ENCODE measurements at places on chromosomes 3 and 15. TPM values are rescaled to one million over a fixed set of nuclear protein-coding genes. Genes with fewer than 3 reads are reported as not detected.

- no peak for DNase-seq
- H3K4me1 ChIP-seq, result no peaks in the 10 kb centered on the region
- H3K36me3 ChIP-seq, result no peaks in the 10 kb centered on the region
- H3K27ac ChIP-seq, result no peak overlapping the region
- no peaks in the 10 kb centered on the region for H3K27me3 ChIP-seq
- H3K4me3 ChIP-seq, result no peak overlapping the region
Measured at GRCh38 chr3:181839039-181839915, 127.6 kb downstream of the SOX2 start.

GRCh38 chr3:111712294-111713167 lies 117.4 kb upstream of the ZBED2 start:
- H3K4me3 ChIP-seq, result no peak overlapping the region
- H3K36me3 ChIP-seq, result no peaks in the 10 kb centered on the region
- no peaks in the 10 kb centered on the region for H3K27me3 ChIP-seq
- DNase-seq, result no peak
- H3K27ac ChIP-seq, result peak overlapping the region; percentile 60
- H3K4me1 ChIP-seq, result peaks cover 2% of the 10 kb centered on the region

Gene CXCR6
- total RNA-seq, result not detected

- H3K4me1 ChIP-seq, result peaks cover 49% of the 10 kb centered on the region
- no peak for DNase-seq
- no peaks in the 10 kb centered on the region for H3K36me3 ChIP-seq
- H3K4me3 ChIP-seq, result no peak overlapping the region
Measured at GRCh38 chr3:37702478-37703154, 159.1 kb upstream of the CTDSPL start.

GRCh38 chr3:8451696-8452095 lies 49.9 kb upstream of the LMCD1 start:
- DNase-seq, result no peak
- no peaks in the 10 kb centered on the region for H3K36me3 ChIP-seq
- no peaks in the 10 kb centered on the region for H3K27me3 ChIP-seq

DNA sequence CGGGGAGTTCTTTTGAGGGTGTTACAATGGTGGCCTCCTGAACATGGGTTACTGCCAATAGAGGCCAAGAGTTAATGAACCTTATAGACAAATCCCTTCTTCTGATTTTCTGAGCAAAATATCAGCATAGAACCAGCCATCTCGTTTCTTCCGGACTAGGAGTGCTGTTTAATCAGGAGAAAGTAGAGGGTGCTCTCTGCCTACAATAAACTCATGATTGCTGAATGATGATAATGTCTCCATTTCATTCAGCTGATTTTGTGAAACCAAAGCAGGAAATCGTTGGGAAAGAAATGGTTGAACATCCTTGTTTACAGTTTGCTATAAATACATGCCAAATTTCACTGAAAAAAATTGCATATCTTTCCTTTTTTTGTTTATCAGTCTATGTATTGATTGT lies 142.8 kb upstream of the PLSCR5 start:
- no peak overlapping the region for H3K27ac ChIP-seq
- no peaks in the 10 kb centered on the region for H3K4me1 ChIP-seq
- H3K4me3 ChIP-seq, result no peak overlapping the region
- no peak for DNase-seq
- H3K36me3 ChIP-seq, result no peaks in the 10 kb centered on the region

Gene AP4E1
- total RNA-seq, result 8.8 TPM

Gene ARPP21
- total RNA-seq, result not detected

DNA sequence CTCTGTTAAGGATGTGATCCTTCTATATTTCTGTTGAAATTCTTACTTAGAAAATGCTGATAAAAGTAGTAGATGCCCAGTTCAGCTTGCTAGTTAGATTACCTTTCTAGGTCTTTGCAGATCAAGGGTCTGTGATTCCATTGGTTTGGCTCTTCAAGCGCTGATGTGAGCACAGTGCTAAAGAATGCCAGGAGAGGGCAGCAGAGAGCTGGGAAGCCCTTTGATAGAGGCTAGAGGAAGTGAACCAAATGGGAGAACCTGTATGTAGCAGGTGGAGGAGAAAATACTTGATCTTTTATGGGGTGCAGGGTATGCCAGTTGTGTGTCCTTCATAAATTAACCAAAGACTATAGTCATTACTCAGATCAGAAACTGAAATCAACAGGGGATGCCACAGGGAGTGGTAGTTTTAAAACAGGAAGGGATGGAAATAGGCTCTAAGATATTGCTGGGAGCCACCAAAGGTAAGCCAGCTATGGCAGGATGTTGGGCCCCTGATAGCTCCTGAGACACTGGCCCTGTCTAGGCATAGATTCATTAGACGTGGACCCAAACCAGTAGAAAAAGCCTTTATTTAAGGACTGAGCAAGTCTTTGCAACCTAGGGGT lies 677.4 kb downstream of the SQOR start:
- H3K27ac ChIP-seq, result no peak overlapping the region
- no peaks in the 10 kb centered on the region for H3K36me3 ChIP-seq
- H3K27me3 ChIP-seq, result no peaks in the 10 kb centered on the region
- peak; percentile 73 for DNase-seq
- H3K4me3 ChIP-seq, result no peak overlapping the region

- no peak overlapping the region for H3K27ac ChIP-seq
- no peaks in the 10 kb centered on the region for H3K27me3 ChIP-seq
- DNase-seq, result no peak
- no peaks in the 10 kb centered on the region for H3K36me3 ChIP-seq
- no peaks in the 10 kb centered on the region for H3K4me1 ChIP-seq
- no peak overlapping the region for H3K4me3 ChIP-seq
Measured at GRCh38 chr15:25715536-25716413, 147.4 kb downstream of the ATP10A start.

DNA sequence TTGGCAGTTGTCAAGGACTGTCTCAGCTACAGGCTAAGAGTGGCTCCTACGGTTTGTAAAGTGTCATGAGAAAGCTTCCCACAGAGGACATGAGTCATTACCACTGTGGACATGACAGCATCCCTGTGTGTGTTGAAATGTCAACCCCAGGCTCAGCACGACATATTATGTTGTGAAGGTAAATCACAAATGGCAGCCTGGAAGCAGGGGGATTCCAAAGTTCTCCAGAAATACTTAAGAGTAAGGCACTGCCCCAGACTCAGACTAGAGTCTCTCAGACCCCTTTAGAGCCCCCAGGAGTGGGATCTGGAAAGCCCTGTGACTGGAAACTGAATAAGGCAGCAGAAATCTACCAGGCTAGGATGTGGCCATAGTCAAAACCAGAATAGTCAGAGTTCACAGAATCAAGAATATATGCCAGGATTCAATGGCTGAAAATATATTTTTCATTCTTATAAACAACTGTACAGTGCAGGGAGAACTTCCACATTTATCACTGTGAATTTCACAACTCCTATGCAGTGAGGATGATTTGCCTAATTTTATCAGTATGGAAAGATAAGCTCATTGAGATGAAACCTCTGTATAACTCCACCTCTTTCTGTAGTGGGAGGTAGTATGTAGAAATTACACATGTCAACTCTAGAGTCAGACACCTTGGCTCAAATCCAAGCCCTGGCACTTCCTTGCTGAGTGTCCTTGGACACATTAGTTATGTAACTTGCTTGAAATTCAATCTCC lies 237.1 kb upstream of the CFAP20DC start:
- DNase-seq, result peak; percentile 9
- no peak overlapping the region for H3K27ac ChIP-seq
- H3K4me1 ChIP-seq, result no peaks in the 10 kb centered on the region
- no peaks in the 10 kb centered on the region for H3K36me3 ChIP-seq
- no peak overlapping the region for H3K4me3 ChIP-seq

Gene SPATA12
- not detected for total RNA-seq

DNA sequence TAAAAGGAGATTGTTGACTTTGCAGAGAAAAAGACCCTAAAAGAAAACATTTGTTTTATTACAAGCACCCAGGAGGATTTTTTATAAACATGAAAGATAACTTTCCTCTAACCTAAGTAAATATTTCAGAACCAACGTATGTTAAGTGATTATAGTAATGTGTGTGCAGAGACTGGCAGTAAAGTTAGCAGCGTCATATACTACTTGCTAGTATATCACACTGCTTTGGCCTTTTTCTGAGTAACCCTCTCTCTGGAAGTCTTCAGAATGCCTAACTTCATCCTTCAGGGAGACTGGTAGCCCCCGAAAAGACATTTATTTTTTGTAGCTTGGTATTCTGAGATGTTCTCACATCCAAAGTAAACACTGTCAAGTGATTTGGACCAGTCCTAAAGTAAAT lies 17.9 kb downstream of the UBE2E1 start:
- H3K4me1 ChIP-seq, result peaks cover 73% of the 10 kb centered on the region
- no peak for DNase-seq
- no peaks in the 10 kb centered on the region for H3K36me3 ChIP-seq
- H3K4me3 ChIP-seq, result no peak overlapping the region

GRCh38 chr3:53259427-53260259 lies 3.8 kb upstream of the TKT start:
- no peaks in the 10 kb centered on the region for H3K36me3 ChIP-seq
- DNase-seq, result no peak
- H3K4me3 ChIP-seq, result no peak overlapping the region
- no peaks in the 10 kb centered on the region for H3K27me3 ChIP-seq
- peak overlapping the region; percentile 64 for H3K27ac ChIP-seq

Gene ACAD9
- 37.6 TPM for total RNA-seq

GRCh38 chr3:99508191-99508590 lies 130.2 kb upstream of the COL8A1 start:
- H3K27ac ChIP-seq, result no peak overlapping the region
- H3K4me3 ChIP-seq, result no peak overlapping the region
- DNase-seq, result no peak
- H3K27me3 ChIP-seq, result no peaks in the 10 kb centered on the region
- H3K4me1 ChIP-seq, result peaks cover 19% of the 10 kb centered on the region

DNA sequence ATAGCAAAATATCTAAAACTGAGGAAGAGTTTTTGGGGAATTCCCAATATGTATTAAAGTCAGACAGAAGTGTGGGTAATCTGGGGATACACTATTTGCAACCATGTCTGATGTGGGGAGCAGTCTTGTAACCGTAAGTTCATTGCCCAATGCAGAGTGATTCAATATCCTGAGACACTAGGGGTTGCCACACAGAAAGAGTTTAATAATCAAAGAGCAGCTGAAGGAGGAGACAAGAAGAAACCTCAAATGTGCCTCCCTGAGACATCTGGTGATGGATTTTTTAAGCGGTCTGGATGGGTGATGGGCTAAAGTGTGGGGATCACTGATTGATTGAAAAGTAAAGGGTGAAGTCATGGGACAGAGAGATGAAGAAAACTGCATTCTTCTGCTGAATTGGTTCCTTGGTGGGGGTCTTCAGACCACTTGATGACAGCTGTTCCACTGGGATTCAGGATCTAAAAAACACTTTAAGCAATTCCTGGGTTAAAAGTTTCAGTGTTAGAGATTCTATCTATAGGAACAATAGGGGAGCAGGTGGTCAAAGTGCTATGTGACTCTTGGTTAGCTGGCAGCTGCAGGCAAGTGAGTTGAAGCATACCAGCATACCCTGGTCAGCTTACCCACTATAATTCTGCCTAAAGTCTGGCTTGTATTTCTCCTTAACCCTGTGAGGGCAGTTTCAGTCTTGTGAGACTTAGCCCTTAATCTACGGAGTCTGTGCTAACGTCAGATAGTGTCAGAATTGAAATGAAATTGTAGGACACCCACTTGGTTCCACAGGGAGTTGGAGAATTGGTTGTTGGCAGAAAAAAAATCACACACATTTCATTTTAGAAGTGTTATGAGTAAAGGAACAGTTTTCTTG lies 425.9 kb upstream of the TGFBR2 start:
- no peak overlapping the region for H3K27ac ChIP-seq
- no peaks in the 10 kb centered on the region for H3K36me3 ChIP-seq
- H3K4me1 ChIP-seq, result no peaks in the 10 kb centered on the region
- DNase-seq, result no peak

Gene ZCWPW2
- 3.9 TPM for total RNA-seq

- no peaks in the 10 kb centered on the region for H3K27me3 ChIP-seq
- no peaks in the 10 kb centered on the region for H3K36me3 ChIP-seq
- no peaks in the 10 kb centered on the region for H3K4me1 ChIP-seq
- no peak overlapping the region for H3K4me3 ChIP-seq
- peak overlapping the region; percentile 89 for H3K27ac ChIP-seq
- no peak for DNase-seq
Measured at GRCh38 chr3:177197727-177198460, 612 bp upstream of the TBL1XR1 start.

Gene VGLL4
- total RNA-seq, result 32.6 TPM

Gene GPR149
- total RNA-seq, result not detected

Gene SYNPR
- total RNA-seq, result 0.43 TPM

Gene STRIT1
- total RNA-seq, result 2.3 TPM

DNA sequence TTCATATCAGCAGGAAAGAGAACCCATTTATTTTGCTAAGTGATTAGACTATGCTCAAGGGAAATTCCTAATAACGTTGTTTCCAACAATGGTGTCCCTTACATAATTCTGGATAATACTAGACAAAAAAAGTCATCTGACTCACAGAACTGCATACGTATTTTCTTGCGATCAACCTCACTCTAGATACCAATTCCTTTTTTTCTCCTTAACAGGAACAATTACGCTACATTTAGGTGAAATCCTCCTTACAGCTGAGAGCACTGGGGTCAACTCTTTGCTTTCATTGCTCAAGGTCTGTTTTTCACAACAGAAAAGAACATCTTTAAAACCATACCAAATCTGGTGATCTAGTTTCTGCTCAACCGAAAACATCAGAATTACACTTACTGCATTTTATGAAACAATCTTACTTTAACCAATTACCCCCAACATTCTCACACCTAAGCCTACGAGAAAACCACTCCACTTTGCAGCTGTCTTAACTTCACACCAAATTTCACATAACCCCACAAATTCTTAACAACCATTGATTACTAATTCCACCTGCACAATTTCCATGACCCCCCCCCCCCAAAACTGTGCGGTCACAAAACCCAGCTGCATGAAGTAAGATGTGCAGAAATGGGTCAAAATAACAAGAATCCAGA lies 61.2 kb upstream of the ICE2 start:
- H3K27me3 ChIP-seq, result no peaks in the 10 kb centered on the region
- no peak overlapping the region for H3K4me3 ChIP-seq
- DNase-seq, result no peak
- H3K27ac ChIP-seq, result no peak overlapping the region
- peaks cover 50% of the 10 kb centered on the region for H3K4me1 ChIP-seq

Gene ITIH1
- not detected for total RNA-seq

DNA sequence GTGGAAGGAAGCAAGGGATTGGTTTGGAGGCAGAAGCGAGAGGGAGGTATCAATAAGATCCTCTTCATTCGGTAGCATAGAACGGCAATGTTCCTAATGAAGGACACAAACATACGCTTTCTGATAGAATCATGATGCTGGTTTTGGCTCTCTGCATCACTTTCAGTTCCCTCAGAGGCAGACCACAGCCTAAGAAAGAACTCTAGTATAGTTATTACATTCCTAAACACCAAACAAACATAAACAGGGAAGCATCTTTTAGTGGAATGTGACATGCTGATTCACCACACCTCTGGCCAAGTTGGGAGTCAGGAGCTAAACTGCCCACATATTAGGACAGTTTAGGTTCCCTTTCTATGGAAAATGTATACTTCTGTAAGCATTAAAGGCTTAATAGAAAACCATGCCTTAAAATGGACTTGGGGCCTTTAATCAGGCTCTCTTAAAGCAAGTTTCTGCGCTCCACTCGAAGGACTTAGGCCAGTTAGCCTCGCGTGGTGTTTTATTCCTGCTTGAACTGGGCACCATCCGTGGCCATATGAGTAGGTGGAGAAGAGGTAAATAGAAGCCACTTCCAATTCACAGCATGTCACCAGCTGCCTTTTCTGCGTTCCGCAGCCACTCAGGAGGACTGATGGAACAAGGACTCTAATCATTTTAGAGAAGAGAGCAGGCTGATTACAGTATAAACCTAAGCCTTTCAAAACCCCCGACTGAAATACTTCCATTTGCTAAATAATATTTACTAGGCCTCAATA lies 53.7 kb downstream of the CD47 start:
- H3K36me3 ChIP-seq, result peaks cover 5% of the 10 kb centered on the region
- no peaks in the 10 kb centered on the region for H3K27me3 ChIP-seq
- DNase-seq, result no peak
- H3K4me1 ChIP-seq, result peaks cover 34% of the 10 kb centered on the region
- H3K27ac ChIP-seq, result no peak overlapping the region
- H3K4me3 ChIP-seq, result no peak overlapping the region
